CD4-positive, alpha-beta T cell treated with Interleukin-15 for 1 hour (primary cell): ENCODE measurements at places on chromosomes 3 and 15.

DNA sequence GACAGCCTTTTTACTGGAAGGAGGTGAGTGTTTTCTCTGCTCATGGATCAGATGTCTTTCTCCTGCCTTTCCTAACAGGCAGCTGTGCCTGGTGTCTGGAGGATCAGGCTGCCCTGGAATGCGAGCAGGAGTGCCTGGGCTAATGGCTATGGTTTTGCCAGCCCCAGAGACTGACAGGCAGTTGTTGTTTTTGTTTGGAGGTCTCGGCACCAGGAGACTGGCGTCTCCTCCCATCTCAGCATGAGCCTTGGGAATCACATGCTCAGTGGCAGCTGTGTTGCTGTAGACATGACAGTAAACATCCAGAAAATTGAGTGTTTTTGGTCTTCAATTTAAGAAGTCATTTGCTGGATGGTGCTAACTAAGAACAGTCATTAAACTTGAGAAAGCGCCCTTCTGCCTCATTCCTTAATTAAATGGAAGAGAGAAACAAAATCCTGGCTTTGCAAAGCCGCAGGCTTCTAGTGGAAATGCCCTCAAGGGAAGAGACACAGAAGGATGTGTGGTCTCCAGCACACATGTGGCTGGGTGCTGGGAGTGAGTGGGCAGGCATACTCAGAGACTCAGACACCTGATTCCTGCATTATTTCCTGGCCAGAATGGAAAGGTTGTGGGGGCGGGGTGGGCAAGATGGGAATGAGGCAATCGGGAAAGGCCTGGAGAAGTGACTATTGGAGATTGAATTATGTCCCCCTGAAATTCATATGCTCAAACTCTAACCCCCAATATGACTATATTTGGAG lies 97.0 kb upstream of the NMNAT3 start:
- DNase-seq = no peak

- no peak for DNase-seq
Observed at GRCh38 chr3:186921578-186921977, 8.7 kb upstream of the ST6GAL1 start.

- DNase-seq = no peak
Observed at GRCh38 chr3:101011136-101011535, 17.9 kb upstream of the ABI3BP start.

- DNase-seq = no peak
Observed at GRCh38 chr3:152961323-152961722, 126.4 kb downstream of the P2RY1 start.

- DNase-seq = no peak
Observed at GRCh38 chr3:60932643-60933042, 318.6 kb downstream of the FHIT start.

DNA sequence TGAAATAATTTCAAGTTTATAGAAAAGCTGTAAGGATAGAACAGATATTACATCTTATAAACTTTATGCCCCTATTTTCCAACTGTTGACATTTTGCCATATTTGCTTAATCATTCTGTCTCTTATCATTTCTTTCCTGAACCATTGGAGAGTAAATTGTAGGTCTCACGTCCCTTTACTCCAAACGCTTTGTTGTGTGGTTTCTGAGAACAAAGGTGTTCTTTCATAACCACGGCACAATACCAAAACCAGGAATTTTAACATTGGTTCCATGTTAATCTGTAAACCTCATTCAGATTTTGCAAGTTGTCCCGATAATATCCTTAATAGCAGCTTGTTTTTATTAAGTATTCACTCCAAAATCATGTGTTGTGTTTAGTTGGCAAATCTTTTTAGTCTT lies 134.8 kb downstream of the AKAP13 start:
- no peak for DNase-seq

- peak; percentile 50 for DNase-seq
Observed at GRCh38 chr15:42608110-42608531, 32.7 kb downstream of the STARD9 start.

GRCh38 chr3:9917820-9918219 lies 922 bp downstream of the IL17RC start:
- DNase-seq = no peak

GRCh38 chr15:53072077-53072476 lies 281.9 kb upstream of the ONECUT1 start:
- no peak for DNase-seq

DNA sequence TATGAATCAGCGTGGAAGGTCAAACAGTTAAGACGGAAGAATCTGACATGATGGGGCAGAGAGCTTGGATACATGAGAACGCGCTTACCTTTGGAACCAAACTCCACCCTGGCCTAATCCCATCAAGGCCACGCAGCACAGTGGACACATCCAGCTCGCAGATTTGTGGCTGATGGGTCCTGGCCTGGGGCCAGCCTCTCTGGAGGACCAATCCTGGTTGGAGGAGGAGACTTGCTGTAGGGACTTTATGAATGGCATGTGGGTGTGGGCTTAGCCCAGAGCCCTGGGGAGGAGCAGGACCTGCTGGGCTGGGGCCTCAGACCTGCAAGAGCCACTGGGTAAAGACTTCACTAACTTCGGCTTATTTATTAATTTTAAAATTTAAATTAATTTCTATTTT lies 73.4 kb upstream of the ANKRD34C start:
- DNase-seq = no peak

- DNase-seq = no peak
Observed at GRCh38 chr3:105187344-105187743, 179.4 kb upstream of the ALCAM start.

DNA sequence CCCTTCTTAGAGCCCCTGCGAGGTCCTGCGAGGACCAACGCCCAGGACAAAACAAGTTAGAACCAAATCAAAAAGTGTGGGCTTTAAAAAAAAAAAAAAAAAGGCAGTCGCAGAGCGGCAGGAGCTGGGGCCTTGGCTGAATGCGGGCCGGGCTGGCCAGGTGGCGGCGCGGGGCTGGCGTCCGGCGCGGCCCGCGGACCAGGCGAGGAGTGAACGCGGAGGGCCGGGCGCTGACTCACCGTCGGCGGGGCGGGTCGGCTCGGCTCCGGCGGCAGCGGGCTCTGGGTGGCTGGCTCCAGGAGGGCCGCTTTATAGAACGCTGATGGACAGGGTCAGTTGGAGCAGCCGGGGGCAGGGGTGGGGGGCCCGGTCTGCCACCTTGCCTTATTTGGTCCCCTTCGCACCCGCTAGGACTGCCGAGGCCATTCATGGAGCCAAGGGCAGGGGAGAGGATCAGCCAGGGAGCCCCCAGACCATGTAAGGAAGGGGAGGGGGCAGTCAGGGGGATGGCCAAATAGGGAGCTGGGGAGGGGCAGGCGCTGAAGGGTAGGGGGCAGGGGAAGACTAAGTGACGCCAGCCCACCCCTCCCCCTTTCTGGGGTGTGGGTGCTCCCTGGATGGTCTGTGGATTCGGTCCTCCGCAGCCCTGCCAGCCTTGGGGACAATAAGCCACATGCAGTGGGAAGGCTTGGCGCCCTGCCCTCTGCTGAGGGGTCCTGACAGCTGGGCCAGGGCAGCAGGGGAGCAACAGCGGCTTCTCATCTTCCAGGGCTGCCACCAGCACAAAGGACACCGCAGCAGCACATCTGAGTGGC lies at the start of gene ACTC1:
Gene ACTC1, minus strand, starts transcription at position 283 of the 815 bp plus-strand sequence. CDS start 741 bp downstream, outside the sequence.
- DNase-seq = no peak

DNA sequence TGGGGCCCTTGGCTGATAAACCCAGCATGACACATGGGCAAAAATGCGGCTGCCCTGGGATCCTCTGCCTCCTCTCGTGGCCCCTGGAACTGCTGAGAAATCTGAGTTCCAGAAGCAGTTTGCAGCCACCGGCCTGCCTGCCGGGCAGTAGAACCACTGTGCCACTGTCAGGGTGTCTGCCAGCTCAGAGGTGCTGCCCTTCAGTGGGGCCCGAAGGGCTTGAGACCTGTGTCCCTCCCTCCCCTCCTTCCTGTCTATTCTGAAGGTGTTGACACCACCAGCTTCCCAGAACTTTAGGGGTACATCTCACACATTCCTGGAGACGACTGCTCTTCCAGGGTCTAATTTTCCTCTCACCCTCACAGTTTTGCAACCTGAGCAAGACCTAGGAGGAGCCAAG lies 88.2 kb upstream of the POMGNT2 start:
- DNase-seq = no peak

- no peak for DNase-seq
Observed at GRCh38 chr15:67824976-67825880, at the start of gene SKOR1. TSS of gene SKOR1 (plus strand) at chr15:67825509. CDS start at chr15:67825603, 94 bp downstream.

DNA sequence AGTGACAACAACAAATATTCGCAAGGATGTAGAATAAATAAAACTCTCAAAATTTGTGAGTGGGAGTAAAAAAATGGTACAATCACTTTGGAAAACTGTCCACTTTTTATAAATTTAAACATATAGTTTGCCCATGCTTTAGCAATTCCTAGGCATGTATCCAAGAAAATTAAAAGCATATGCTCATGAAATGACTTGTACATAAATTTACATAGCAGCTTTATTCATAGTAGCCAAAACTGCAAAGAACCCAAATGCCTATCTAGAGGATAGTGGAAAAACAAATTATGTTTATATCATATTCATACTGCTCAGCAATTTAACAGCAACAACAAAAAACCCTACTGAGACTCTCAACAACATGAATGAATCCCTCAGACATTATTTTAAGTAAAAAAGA lies 363.6 kb upstream of the CCDC54 start:
- no peak for DNase-seq

DNA sequence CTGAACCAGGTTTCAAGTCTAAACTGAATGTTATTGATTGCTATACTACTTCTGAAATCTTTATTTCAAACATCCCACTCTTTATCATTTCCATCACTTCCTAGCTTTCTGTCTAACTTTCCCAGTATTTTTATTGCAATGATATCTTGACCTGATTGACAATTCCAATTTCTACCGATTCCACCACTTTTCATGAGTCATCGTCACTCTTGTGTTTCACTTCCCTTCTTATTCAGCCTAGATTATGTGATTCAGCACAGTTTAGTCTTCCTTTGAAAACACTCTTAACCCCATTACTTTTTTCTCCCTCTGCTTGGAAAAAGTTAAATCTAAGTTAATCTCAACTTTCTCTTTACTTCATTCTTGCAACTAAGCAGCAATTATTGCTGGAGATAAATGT lies 62.6 kb downstream of the SLC7A14 start:
- DNase-seq = no peak

DNA sequence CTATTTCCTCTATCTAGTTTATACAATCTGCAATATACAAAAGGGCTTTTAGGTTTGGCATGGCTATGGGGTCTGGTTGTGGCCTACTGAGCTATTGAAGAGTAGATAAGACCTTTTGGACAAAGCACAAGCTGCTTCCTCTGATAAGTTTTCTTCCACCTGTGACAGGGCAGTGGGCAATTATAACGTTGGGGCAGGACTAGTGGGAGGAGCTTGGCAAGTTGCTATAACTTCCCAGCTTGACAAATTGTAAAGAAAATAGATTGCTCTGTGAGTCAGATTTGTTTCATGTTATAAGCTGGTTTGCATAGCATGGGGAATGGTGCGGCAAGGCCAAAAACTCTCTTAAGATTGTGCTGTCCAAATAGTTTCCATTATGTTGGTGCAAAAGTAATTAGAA lies 64.9 kb downstream of the SLC7A14 start:
- no peak for DNase-seq

- no peak for DNase-seq
Observed at GRCh38 chr3:102336130-102336529, 98.7 kb upstream of the ZPLD1 start.

DNA sequence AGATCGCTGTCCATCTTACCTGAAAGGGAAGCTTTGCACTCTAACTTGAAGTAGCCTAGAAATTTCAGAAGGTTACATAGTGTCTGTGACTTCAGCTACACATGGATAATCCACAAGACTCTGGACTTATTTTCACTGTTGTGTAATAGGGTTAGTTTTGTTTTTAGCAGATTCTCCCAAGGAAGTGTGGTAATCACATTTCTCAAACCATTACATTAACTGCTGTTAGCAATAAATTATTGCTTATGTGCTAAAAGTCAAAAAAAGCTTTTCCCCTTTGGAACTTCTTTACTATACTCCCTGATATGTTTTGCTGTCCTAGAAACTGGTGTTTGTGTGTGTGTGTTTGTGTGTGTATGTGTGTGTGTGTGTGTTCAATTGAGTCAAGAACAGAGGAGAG lies 351.8 kb upstream of the TPRG1 start:
- DNase-seq = no peak

DNA sequence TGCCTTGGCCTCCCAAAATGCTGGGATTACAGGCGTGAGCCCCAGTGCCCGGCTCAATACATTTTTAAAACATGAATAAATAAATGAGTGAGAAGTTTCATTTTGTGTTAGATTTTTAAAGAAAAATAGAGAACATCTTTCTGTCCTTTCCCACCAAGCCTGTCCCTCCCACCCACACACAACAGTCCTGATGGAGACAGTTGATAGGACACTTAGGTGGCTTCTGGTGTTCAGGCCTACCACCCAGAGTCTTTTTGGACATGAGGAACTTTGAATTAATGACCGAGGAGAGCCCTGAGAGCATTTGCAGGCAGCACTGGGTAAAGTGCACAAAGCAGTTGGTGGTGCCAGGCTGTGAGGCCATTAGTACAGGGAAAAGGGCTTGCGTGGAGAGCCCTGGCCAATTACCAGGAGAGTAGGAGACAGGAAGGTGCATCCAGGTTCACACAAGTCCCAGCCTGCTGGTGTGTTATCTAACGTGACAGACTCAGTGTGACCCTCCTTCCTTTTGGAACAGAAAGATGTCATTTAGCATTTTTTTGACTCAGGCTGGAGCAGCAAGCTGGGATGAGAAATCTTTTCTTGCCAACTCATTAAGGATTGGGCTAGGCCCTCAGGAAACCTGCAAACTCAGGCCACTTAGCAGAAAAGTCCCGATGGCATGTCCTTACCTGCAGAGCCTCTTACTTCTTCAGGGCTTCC lies 103.6 kb downstream of the PDCD6IP start:
- no peak for DNase-seq

DNA sequence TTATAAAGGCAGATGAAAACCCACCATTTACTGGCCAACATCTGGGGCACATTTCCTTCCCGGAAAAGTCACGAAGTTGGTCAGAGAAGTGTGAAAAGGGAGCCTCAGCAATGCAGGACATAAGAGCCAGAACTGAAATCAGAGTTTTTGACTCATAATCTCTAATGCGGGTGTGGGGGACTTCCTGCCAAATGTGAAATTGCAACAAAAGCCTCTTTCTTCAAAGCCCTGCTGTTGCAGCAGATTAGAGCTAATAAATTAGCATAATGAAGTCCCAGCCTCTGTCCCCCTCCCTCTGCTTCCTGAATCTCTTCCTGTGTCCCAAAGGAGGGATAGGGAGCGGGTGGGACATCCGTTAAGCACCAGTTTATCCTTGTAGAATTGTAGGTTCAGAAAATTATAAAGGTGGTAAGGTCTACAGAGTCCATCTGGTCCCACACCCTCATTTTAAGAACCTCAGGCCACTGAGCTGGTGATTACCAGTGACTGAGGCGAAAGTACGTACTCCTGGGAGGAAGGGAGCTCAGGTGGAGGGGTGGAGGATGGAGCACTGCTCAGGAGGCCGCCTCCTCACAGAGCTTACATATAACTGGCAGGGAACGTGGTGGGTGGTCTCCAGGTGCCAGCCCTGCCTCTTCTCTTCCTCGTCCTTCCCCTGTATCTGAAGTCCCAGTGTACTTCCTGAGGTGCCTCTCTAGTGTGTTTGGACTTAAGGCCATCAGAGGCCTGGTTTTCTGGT lies 35.0 kb downstream of the ST6GAL1 start:
- DNase-seq = no peak
